ENCODE measurements at places on chromosomes 4 and X. TPM values are rescaled to one million over a fixed set of nuclear protein-coding genes. Genes with fewer than 3 reads are reported as not detected.

Gene OTUD4
- total RNA-seq = 26.4 TPM

Gene DCAF8L2
- total RNA-seq = not detected

Gene FRAS1
- 20.4 TPM for total RNA-seq

Gene SATL1
- 0.99 TPM for total RNA-seq

Gene KDR
- total RNA-seq = 102 TPM

Gene PCDH7
- total RNA-seq = 206 TPM

Gene XAGE5
- total RNA-seq = not detected

Gene UGT8
- 0.36 TPM for total RNA-seq

Gene NOCT
- 11.1 TPM for total RNA-seq

Gene MUC7
- total RNA-seq = not detected

Gene MXRA5
- 0.09 TPM for total RNA-seq

Gene EMCN
- 1.2 TPM for total RNA-seq

Gene CT55
- total RNA-seq = not detected

Gene FGB
- total RNA-seq = 1.9 TPM

Gene CCNA2
- 129 TPM for total RNA-seq

Gene MAGEA1
- total RNA-seq = not detected

Gene NEUROG2
- 0.24 TPM for total RNA-seq

Gene TRIML1
- total RNA-seq = not detected

Gene PRDM8
- total RNA-seq = 18.8 TPM

Gene XIAP
- total RNA-seq = 24.7 TPM

Gene BEND2
- not detected for total RNA-seq

Gene FAM47A
- not detected for total RNA-seq

Gene SLITRK4
- total RNA-seq = 5.7 TPM

Gene AVPR2
- not detected for total RNA-seq

Gene FREM3
- total RNA-seq = not detected

Gene MMRN1
- total RNA-seq = 0.27 TPM

Gene RNF150
- total RNA-seq = 57.4 TPM

Gene F8A3
- 0.63 TPM for total RNA-seq

Gene TLR6
- 0.12 TPM for total RNA-seq

Gene TMPRSS11A
- not detected for total RNA-seq

Gene CPZ
- 12.0 TPM for total RNA-seq

Gene ITIH6
- 0.24 TPM for total RNA-seq

Gene FAM9B
- total RNA-seq = not detected

Gene LRP2BP
- 0.63 TPM for total RNA-seq

Gene MAGEE1
- total RNA-seq = 5.8 TPM

Gene GTPBP6
- 54.5 TPM for total RNA-seq

Gene CENPVL2
- total RNA-seq = 1.4 TPM

Gene HPGDS
- total RNA-seq = not detected

Gene GPR119
- not detected for total RNA-seq

Gene SRPX2
- 0.03 TPM for total RNA-seq

Gene UTP3
- 23.7 TPM for total RNA-seq

Gene SPANXD
- total RNA-seq = not detected

Gene MAGIX
- 6.8 TPM for total RNA-seq

Gene TKTL1
- total RNA-seq = not detected

Gene PRRG3
- total RNA-seq = 4.8 TPM

Gene TENM3
- total RNA-seq = 23.1 TPM

Gene MAGEB1
- not detected for total RNA-seq

Gene RADX
- total RNA-seq = 4.5 TPM

Gene CSAG1
- not detected for total RNA-seq
